ENCODE measurements at places on chromosomes 1 and 21.

DNA sequence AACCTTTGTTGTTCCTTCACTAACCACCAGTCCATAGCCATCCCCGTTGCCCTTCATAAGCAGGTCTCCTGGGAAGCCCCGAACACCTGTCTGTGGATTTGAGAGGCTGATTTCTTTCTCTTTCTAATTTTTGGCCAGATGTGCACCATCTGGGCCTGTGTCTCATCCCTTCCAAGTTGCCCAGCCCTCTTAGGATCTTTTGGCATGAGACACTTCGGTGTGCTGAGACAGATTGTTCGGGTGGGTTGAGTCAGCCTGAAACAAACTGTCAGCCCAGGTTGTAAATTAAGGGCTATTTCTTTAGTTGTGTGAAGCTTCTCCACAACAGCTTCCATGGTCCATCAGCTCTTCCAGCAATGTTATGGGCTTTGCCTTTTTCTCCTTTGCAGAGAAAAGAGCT lies 1.4 kb upstream of the DNAJC11 start:
- DNase-seq = no peak

DNA sequence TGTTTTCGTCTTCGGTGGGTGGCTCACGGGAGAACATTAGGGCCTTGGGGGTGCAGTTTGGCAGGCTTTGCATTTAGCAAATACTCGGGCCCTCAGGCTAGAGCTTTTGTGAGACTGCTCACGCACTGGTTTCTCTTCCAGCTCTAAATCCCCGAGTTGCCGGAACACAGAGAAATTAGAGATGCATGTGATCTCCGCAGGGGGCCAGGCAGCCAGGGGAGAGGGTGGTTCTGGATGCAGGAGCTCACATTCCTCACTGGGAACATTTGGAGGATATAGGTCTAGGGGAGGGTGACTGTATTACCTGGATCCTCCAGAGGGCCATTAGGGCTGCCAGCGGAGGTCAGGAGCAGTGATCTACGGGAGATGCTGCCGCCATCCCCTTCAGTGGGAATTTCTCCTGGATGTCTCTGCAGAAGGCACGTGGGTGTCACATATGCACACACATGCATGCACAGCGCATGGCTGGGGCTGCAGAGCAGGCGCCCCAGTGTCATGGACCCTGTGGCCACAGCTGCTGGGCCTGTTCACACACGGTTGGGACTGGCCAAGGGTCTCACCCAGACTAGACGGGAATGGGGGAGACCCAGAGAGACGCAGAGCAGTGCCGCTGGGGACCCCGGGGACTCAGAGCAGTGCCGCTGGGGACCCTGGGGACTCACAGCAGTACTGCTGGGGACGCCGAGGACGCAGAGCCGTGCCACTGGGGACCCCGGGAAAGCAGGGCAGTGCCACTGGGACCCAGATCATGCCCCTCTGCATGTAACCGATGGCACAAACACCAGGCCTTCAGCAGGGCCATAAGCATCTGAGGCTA lies 258.7 kb downstream of the CAMTA1 start:
- DNase-seq = no peak

DNA sequence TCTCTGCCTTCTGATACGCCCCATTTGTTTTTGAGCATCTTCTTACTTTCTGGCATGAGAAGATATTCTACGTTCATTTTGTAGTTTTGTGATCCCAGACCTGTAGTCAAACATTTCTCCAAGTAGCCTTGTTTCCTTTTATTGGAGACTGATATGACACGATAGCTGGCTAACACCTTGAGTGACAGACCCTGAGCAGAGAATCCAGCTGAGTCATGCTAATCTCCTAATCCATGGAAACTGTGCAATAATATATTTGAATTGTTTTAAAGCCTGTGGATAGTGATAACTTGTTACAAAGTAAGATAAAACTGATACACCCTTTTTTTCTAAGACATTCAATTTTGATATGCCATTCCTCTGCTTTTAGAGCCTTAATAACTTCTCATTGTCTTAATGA lies 1.2 kb upstream of the IFI44L start:
- no peak for DNase-seq

DNA sequence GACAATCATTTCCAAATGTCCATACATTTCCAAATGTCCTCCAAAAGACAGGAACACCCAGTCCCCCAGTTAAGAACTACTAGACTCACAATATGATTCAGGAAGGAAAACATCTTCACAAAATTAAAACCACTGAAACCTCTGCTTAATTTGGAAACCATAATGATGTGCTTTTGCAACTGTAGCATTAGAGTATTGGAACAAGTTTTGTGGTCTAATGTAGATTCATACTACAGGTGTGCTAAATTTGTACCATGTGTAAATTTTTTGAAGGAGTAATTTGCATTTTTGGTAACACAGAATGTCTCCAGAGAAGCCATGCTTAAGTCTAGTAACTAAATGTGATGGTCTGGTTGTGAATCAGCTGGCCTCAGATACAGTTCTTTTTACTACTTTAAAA lies 129.6 kb downstream of the DPYD start:
- DNase-seq = no peak

GRCh38 chr1:174159252-174160108 lies at the start of gene RABGAP1L:
Gene RABGAP1L, plus strand, starts transcription at chr1:174159520.
- peak; percentile 84 for DNase-seq

- DNase-seq = no peak
Observed at GRCh38 chr1:221881805-221882581, 140.1 kb upstream of the DUSP10 start.

DNA sequence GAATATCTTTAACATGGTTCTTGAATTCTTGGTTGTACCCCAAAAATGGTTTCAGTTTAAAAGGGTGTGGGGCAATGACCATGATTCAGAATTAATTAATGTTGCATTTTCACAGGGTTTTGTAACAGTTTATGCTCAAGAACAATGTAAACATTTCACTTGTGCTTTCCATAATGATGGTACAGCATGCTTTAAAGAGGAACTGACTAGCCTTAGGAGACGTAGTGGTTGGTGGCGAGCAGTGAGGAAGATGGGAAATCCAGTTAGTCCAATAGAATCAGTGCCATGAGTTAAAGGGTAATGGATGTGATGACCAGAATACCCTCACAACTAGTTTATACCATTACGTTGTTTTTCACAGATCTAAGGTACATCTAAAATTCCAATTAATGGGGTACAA lies 138.0 kb downstream of the HS2ST1 start:
- DNase-seq = no peak

DNA sequence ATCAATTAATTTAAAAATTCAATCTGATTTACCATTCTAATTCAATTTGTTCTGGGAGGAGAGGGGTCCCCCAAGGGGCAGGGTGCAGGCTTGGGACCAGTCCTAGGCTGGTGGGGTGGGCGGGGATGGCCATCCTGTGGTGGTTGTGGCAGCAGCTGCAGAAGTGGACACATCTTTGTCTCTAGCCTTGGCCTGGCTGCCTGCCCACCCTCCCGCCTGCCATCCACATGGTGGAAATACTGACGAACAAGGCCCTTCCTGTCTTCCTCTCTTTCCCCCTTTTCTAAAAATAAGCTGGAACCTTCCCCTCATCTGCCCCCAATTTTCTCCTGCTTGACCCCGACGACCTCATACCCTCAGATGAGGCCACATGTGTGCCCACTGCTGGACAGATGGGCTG lies 130.9 kb downstream of the FOXD2 start:
- no peak for DNase-seq

DNA sequence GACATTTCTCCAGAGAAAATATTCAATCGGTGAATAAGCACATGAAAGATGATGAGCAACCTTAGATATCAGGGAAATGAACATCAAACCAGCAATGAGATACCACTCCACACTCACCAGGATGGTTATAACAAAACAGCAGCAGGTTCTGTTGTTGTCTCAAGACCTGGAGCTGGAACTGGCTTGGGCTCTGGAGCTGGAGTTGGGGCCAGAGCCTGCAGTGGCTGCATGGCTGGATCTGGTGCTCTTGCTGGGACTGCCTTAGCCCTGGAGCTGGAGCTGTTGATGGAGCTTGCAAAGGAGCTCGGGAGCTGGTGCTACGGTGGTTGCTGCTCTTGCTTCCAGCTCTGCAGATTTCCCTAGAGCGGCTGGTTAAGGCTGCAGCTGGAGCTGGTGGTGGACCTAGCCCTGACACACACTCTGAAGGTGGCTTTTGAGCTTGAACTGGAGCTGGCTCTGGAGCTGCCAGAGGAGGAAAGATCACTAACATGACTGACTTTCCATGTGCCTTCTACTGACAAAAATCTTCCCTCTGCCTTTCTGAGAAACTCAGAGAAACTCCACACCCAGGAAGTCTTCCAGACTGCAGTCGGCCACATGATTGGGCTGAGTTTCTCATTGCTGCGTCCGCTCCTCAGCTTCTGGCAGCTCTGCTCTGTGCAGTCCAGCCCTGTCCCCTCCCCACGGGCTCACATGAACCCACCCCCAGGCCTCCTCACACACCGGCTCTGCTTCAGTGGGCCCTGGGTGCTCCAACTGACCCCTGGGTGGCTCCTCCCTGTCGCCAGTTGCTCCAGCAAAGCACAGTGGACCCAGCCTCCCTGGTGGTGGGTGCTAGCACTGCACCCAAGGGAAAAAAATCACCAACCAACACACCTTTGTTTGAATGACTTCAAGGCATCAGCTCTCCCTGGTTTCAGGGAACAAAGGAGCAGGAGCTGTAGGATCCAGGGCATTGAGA lies 139.1 kb upstream of the FMN2 start:
- no peak for DNase-seq
